Cerebellar cortex (tissue), 1 donor: ENCODE measurements at places on chromosomes 1 and 21.

- DNase-seq: no peak
Measured at GRCh38 chr1:25780318-25781129, 19.5 kb upstream of the SELENON start.

DNA sequence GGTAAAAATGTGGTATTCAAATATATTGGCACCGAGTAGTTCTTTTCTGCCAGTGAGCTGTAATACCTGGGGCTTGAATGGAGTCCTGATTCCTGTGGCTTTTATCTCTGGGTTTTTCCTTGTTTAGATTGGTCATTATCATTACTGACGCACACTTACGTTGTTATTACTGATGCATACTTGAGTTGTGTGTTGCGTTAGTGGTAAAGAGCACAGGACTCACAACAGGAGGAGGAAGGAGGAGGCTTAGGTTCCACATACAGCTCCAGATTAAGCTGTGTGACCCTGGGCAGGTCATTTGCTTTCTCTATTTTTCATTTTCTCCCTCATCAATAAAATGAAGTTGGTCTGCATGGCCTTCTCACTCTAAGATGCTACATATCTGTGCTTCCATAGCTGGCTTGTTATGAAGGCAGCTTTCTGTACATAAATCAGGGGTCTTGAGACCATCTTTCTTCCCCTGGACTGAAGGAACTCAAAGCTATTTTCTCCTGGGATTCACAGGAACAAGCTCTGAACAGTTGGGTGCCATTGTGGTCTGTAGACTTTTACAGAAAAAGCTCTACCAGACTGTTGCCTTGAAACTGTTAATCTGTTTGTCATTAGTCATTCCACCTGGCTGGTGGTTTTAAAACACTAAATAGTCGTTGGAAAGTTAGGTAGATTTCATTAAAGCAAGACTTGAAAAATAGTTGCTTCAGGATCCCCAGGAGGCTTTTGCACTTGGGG, 5.6 kb downstream of the ARID1A start:
- no peak for DNase-seq

DNA sequence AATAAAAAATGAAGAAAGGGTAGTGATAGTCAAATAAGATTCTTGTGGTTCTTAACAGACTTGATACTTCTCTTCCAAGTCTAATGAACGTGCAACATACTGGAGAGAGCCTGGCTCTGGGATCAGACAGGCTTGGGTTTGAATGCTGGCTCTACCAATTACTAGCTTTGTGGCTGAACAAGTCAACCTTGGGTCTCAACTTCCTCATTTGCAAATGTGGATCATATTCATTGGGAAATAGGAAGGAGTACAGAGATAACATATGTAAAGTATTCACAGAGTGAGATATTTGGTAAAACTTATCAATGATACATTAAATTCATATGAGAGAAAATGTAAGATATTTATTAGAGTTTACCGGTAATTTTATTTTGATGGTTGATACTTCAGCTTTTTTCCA, 2.0 kb downstream of the EDEM3 start:
- no peak for DNase-seq

DNA sequence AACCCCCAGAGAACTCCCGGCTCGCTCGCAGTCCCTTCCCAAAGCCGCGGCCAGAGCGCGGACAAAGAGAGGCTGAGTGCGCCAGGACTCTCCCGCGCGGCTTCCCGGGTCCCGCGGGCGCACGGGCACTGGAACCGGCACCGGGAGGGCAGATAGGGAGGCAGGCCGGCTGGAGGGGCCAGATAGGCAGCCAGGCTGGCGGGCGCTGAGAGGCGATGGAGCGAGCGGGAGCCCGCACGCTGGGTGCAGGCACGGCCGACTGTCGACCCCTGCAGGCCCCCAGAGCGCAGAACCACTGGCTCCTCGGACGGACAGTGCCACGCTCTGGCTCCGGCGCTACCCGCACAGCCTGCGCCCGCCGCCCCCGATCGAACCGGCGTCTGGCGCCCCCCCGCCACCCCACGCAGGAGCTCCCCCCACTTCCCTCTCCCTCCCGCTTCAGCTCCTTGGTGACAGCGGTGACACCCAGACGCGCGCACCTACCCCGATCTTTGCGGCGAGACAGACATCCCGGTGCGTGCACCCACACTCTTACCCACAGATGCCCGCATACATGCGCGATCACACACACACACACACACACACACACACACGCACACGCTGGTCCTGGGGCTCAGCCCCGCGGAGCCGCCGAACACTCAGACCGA, 534 bp downstream of the SLC6A9 start:
- DNase-seq: peak; percentile 28

GRCh38 chr1:23424293-23425192, at the start of gene TCEA3:
TSS of gene TCEA3 (minus strand) at chr1:23424748. CDS start at chr1:23424633, 115 bp downstream.
- no peak for DNase-seq

DNA sequence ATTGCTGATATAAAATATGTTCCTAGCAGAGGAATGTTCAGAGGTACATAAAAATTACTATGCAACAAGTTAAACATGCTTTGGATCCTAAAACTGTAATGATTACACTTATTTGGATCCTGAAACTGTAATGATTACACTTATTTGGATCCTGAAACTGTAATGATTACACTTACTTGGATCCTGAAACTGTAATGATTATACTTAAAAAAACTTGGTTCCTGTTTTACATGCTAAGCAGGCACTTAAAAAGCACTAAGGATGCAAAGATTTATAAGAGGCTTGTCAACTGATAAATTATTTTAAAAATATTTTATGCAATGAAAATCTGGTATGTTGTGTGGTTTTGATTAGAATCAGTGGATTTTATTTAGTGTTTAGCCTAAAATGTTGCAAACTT, 47.7 kb downstream of the ZNHIT6 start:
- no peak for DNase-seq

DNA sequence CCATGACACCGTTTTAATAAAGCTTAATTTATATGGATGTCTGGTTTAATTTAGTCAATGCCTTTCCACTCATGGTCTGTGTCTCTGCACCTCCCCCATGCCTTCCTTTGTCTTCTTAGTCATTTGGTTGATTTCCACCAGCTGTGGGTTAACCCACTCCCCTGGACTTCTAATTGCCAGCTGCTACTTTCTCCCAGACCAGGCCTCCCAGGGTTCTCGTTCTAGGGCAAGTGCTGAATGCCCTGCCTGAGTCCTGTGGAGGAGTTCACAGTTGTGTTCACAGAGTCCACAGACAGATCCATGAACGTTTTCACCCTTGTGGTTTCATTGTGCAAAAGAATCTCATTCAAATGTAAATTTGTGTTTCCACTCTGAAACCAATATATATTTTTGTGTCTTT, 243.4 kb downstream of the NUF2 start:
- no peak for DNase-seq

- DNase-seq: no peak
Measured at GRCh38 chr1:67040405-67040804, 13.5 kb downstream of the SLC35D1 start.

GRCh38 chr1:169924063-169924462, 30.4 kb upstream of the SCYL3 start:
- no peak for DNase-seq

- DNase-seq: peak; percentile 27
Measured at GRCh38 chr1:167722152-167722869, 529 bp downstream of the MPZL1 start.

DNA sequence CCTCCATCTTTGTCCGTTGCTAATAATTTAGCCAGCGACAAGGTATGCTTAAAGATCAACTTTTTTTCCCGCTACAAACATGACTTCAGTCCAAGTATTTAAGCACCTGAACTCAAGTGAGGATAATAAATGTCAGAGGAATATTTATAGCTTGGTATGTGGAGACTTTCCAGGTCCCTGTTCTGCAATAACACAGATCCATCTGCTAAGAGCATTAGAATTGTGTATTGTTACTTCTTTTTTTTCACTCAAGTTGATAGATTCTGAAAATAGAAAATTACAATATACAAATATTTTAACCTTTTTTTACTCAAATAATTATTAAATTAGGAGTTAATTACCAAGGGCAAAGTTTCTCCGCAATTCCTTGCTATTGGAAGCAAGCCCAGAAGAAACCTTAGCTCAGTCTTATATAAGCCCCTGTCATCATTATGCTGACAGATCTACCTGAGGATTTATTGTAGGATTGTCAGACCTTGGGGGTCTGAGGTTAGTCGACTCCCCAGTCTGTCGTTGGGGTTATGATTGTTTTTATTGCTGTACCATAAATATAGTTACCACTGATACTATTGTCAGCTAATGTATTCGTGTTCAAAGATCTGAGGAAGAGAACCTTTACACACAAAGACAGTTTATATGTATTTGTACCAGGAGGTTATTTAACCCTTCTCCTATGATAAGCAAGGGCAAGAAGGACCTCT, 337.9 kb downstream of the TBX15 start:
- peak; percentile 5 for DNase-seq

DNA sequence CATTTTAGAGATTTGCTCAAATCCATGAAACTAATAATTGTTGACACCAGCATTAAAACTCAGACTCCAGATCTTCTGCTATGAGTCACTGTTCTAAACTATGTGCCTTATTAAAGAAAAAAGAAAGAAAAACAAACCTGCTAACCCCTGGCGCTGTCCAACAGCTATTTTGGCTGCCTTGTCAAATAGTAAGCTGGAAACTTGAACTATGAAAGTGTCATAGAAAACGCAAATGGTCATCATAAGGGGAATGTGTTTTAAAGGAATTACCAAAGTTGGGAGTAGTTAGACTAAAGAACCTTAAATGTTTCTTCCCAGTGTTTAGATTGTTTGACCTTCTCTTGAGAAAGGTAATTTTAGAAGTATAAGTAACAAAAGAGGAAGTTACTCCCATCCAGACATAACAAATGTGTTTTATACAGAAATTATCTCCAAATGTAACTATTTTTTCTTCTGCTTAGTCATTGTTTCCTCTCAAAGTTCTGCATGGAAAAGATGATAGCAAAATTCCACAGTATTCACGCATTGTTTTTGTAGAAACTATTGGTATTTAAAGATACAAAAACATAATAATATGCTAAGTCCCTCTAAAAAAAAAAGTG, 272.4 kb downstream of the TPR start:
- DNase-seq: no peak

GRCh38 chr1:206796981-206797402, 24.7 kb upstream of the IL10 start:
- DNase-seq: no peak

DNA sequence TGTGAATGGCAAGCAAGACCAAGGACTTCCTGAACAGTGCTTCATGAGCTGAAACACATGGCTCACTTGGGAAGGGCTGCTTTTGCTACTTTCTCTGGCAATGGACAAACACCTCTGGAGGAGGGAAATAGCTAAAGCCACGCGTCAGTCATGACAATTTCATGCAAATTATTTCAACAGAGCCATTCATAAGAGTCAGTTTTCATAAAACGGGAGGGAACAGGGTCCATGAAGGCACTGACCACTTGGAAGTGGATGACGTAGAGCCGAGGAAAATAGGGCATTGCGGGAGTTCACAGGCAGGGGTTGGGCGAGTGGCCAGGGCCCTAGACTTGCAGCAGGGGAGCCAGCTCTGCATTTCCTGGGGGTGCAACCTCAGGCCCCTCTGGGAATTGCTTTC, 43.9 kb downstream of the SDC3 start:
- no peak for DNase-seq

- DNase-seq: no peak
Measured at GRCh38 chr1:67515324-67516080, 85.3 kb upstream of the SERBP1 start.

- DNase-seq: no peak
Measured at GRCh38 chr1:1112237-1112985, 3.5 kb downstream of the C1orf159 start.

GRCh38 chr1:73611681-73612080, 586.3 kb downstream of the LRRIQ3 start:
- no peak for DNase-seq
